T-helper 1 cell (primary cell): ENCODE measurements at places on chromosomes 11 and 22.

- DNase-seq = peak; percentile 16
Observed at GRCh38 chr22:32723643-32724042, 77.9 kb upstream of the TIMP3 start.

- DNase-seq = no peak
Observed at GRCh38 chr11:122305426-122306320, 189.7 kb upstream of the BLID start.

DNA sequence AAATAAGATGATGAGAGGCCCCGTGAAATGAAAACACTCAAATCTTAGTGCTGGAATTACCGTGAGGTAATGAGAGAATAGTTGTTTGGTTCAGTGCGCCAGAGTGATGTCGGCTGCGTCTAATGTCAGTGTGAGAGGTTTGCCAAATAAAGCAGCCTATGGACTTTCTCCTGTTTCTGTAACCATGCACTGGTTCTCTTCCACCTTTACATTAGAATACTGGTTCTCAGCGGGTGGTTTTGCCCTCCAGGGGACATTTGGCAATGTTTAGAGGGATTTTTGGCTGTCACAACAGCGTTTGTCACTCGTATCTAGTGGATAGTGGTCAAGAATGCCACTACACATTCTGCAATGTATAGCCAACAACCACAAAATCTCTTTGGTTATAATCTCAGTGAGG lies 1.1 kb downstream of the OOSP4B start:
- no peak for DNase-seq

- DNase-seq = no peak
Observed at GRCh38 chr11:35404388-35404775, 15.0 kb downstream of the SLC1A2 start.

DNA sequence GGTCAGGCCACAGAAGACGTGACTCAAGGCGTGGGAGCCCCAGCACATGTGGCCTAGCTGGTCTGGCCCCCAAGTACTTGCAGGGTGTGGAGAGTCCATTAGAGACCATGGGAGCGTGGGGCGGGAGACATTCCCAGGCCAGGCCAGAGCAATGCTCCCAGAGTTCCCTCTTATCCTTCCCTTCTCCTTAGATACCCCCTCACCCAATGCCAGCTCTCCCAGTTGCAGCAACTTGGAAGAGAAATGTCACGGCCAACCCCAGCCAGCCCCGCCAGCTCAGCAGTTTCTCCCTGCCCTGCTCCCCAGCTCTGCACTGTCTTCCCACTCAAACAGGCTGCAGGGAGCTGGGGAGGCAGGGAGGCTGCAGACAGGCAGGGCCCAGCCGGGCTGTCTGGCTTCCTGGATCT lies 65.4 kb upstream of the TSPAN18 start:
- DNase-seq = no peak

GRCh38 chr22:23401111-23401909 lies 178.8 kb downstream of the IGLL1 start:
- no peak for DNase-seq

DNA sequence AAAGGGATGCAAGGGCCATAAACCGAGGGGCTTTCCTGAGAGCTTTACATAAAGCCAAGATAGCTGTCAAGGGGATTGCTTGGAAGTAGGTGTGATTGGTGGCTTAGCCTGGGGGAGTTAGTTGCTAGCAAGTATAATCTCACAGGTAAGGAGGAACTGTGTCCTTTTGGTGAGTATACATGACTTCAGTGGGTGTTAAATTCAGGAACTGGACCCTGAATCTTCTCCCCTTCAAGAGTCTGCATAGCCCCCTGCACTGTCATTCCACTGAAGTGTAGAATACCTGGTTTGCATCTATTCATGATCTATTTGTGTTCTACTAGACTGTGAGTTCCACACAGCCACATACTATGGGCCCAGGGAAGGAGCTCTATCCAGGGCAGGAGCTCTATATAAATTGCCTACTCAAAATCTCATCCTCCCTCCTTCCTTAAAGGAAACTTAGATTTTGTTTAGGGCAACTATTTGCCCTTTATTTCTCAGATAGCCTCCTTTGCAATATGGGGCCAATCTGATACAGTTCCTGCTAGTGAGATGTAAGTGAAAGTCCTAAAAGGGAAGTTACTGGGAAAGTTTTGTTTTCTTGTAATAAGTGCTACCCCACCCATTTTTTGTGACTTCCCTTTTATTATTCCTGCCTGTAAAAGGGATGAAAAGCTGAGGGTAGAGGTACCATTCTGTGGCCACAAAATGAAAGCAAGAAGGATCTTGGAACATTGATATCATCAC lies 120.5 kb downstream of the PGR start:
- DNase-seq = no peak

- DNase-seq = no peak
Observed at GRCh38 chr11:114318361-114318760, 22.2 kb downstream of the NNMT start.
